Non-pigmented ciliary epithelial cell (primary cell): ENCODE measurements at places on chromosomes 3 and 15.
A peak's percentile ranks its signal among the peaks of the same experiment; 100 is the strongest.

- DNase-seq = peak; percentile 76
These were observed 10.4 kb upstream of the RTP1 start for GRCh38 chr3:187186801-187187421.

DNA sequence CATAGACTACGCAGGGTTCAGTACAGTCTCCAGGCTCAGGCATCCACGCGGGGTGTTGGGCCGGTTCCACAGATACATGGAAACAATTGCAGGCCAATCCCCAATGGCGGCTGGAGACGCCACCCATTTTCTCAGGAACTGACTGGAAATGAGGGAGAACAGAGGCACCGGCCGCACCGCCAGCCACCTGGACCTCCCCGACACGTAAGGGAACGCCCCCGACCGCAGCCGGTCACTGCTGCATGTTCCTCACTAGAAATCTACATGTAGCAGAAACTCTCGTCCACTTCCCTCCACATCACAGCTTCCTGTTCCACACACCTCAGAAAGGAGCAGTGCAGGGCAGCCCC is 29.2 kb downstream of the CYFIP1 start:
- no peak for DNase-seq

- DNase-seq = peak; percentile 71
These were observed 41.4 kb upstream of the IL12A start for GRCh38 chr3:159947220-159947619.

DNA sequence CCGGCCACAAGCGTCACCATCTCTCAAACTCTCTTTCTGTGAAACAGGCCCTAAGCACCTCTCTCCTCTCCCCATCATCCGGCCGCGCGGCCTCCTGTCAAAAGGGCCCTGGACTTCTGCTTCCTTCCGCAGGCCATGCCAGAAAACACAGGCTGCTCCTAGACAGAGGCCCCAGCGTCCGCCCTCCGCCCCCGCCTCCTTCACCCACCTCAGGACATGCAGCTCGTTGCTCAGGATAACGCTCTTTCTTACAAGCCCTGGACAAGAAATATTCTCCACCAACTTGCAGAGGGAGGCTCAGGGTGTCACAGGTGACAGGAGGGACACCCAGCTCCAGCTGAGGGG is 212.0 kb downstream of the XXYLT1 start:
- no peak for DNase-seq

DNA sequence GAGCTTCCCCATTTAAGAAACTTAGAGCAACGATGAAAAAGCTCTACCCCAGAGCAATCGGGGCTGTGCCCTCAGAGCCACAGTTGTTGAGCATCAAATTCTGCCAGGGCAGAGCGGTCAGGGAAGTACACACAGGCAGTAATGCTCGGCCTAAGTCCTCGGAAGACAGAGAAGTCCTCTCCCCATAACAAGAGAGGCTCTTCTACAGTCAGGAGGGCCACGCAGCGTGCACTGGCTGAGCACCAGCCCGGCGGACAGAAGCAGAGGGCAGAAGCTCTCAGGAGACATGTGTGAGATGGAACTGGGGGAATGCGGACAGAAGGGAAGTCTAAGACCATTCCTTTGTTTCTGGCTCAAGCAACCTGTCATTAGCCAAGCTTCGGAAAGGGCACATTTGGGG is 95.9 kb downstream of the XXYLT1 start:
- DNase-seq = no peak

GRCh38 chr15:85318048-85318731 is 62.2 kb upstream of the AKAP13 start:
- DNase-seq = peak; percentile 88

DNA sequence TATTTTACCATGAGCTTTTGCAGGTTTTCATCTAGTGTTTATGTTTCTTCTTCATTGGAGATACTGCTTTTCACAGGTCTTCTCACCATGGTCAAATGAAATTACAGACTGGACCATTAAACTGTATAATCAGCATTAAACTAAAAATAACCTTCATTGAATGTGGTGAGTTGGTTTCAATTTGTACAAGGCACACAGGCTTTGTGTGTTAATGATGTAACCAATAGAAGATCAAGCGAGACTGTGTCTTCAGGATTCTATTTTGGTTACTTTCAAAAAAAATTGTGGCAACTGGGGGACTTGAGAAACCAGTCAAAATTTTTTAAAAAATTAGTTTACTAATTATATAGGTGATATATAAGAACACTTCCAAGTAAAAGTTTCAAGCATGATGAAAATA is 54.3 kb upstream of the GCSAM start:
- DNase-seq = no peak
